Sigmoid colon (tissue), 7 donors: ENCODE measurements at places on chromosomes 12 and 14. TPM values are rescaled to one million over a fixed set of nuclear protein-coding genes. Genes with fewer than 3 reads are reported as not detected.

Gene TMBIM4
- 200 TPM for total RNA-seq

GRCh38 chr12:54001283-54002187 is 1.6 kb downstream of the HOXC9 start:
- no peak overlapping the region for H3K27ac ChIP-seq
- peaks cover 90% of the 10 kb centered on the region for H3K27me3 ChIP-seq
- H3K4me3 ChIP-seq, result no peak overlapping the region
- H3K36me3 ChIP-seq, result no peaks in the 10 kb centered on the region

GRCh38 chr12:131721548-131721947 is 10.7 kb downstream of the SFSWAP start:
- H3K4me3 ChIP-seq, result no peak overlapping the region
- H3K27me3 ChIP-seq, result no peaks in the 10 kb centered on the region
- no peak overlapping the region for H3K27ac ChIP-seq
- H3K36me3 ChIP-seq, result peaks cover 21% of the 10 kb centered on the region

Gene MSRB3
- 224 TPM for total RNA-seq

Gene RAB5B
- total RNA-seq, result 92.8 TPM

Gene RNASE1
- total RNA-seq, result 581 TPM

- H3K27ac ChIP-seq, result no peak overlapping the region
- no peaks in the 10 kb centered on the region for H3K27me3 ChIP-seq
- H3K4me3 ChIP-seq, result no peak overlapping the region
- H3K36me3 ChIP-seq, result no peaks in the 10 kb centered on the region
Measured at GRCh38 chr12:31057671-31058070, 16.0 kb upstream of the DDX11 start.

- no peak overlapping the region for H3K4me3 ChIP-seq
- no peaks in the 10 kb centered on the region for H3K4me1 ChIP-seq
- DNase-seq, result no peak
- no peaks in the 10 kb centered on the region for H3K27me3 ChIP-seq
- no peaks in the 10 kb centered on the region for H3K36me3 ChIP-seq
Measured at GRCh38 chr12:93776581-93777018, 99.4 kb downstream of the CRADD start.

Gene ZFYVE26
- 20.6 TPM for total RNA-seq

DNA sequence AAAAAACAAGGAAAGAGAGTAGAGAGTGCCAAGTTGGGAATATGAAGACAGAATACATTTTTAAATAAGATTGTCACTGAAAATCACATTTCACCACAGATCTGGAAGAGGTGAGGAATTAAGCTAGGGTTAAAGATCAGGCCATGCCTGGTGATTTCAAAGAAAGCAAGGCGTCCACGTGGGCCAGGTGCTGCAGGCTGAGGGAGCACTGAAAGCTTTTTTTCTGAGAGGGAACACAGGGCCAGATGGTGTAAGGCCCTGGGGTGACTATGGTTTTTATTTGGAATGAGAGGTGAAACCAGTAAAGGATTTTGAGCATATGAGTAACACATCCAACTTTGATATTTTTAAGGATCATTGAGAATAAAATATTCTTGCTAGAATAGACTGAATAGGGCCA is 20.9 kb downstream of the SYT1 start:
- H3K4me3 ChIP-seq, result no peak overlapping the region

- no peak overlapping the region for H3K4me3 ChIP-seq
- no peak for DNase-seq
- H3K27ac ChIP-seq, result no peak overlapping the region
- no peaks in the 10 kb centered on the region for H3K27me3 ChIP-seq
- H3K4me1 ChIP-seq, result no peaks in the 10 kb centered on the region
Measured at GRCh38 chr14:62234849-62235248, 472.6 kb downstream of the SNAPC1 start.

Gene CLEC14A
- 18.3 TPM for total RNA-seq

Gene PPP4R4
- total RNA-seq, result 0.71 TPM

DNA sequence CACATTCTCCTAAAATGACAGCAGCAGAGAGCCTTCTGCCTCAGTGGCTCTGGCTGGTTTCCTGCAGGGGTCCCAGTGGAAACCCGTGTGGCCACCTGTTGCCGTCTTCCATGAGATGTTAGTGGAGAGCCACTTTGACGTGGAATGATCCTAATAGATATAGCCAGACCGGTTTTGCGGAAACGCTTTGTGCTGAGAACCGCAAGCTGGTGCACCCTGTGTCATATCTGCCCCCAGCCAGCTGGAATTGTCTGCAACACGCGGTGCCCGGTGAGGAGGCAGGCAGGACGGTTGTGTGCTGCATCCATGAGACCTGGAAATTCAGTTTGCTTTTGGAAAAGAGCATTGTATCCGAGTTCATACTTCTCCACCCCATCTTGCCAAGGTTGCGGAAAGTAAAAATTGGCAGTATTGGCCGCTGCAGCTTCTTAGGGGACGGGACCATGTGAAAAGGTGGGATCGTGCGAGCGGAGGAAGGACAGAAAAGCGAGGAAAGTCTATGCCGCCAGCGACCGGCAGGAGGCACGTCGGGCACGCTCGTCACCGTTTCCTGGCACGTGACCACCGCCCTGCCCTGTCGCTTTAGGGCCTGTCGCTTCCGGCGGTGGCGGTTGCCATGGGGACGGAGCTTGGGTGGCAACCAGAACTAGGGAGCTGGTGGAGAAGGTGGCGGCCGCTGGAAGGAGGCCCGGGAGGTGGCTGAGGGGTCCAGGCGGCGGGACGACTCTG is at the start of gene CFAP251:
Gene CFAP251 (plus strand): TSS at position 643 of the 729 bp plus-strand sequence. CDS start 2,714 bp downstream, outside the sequence.
- H3K27me3 ChIP-seq, result no peaks in the 10 kb centered on the region
- peak within 1 kb of the TSS; percentile 51 for H3K4me3 ChIP-seq
- H3K4me1 ChIP-seq, result peaks cover 8% of the 10 kb centered on the region

GRCh38 chr14:35320472-35320871 is 28.3 kb downstream of the PSMA6 start:
- no peak for DNase-seq
- H3K36me3 ChIP-seq, result peaks cover 35% of the 10 kb centered on the region
- no peaks in the 10 kb centered on the region for H3K27me3 ChIP-seq
- H3K27ac ChIP-seq, result no peak overlapping the region
- H3K4me3 ChIP-seq, result no peak overlapping the region

Gene ASIC1
- total RNA-seq, result 6.9 TPM

GRCh38 chr12:3107954-3108353 is 30.8 kb downstream of the TSPAN9 start:
- no peaks in the 10 kb centered on the region for H3K36me3 ChIP-seq
- H3K27me3 ChIP-seq, result no peaks in the 10 kb centered on the region
- H3K27ac ChIP-seq, result no peak overlapping the region
- no peak overlapping the region for H3K4me3 ChIP-seq
- H3K4me1 ChIP-seq, result no peaks in the 10 kb centered on the region

GRCh38 chr12:96907671-96908422 is 790 bp downstream of the NEDD1 start:
- no peaks in the 10 kb centered on the region for H3K36me3 ChIP-seq
- no peaks in the 10 kb centered on the region for H3K27me3 ChIP-seq
- DNase-seq, result no peak
- peak overlapping the region; percentile 97 for H3K4me3 ChIP-seq
- peak overlapping the region; percentile 92 for H3K27ac ChIP-seq

- H3K4me1 ChIP-seq, result no peaks in the 10 kb centered on the region
- H3K27ac ChIP-seq, result no peak overlapping the region
- peak; percentile 14 for DNase-seq
- H3K4me3 ChIP-seq, result no peak overlapping the region
Measured at GRCh38 chr12:53719649-53720048, 7.6 kb downstream of the CALCOCO1 start.

GRCh38 chr12:104605685-104606084 is 148.9 kb downstream of the CHST11 start:
- peak; percentile 83 for DNase-seq
- H3K36me3 ChIP-seq, result no peaks in the 10 kb centered on the region
- H3K4me1 ChIP-seq, result peaks cover 2% of the 10 kb centered on the region
- no peaks in the 10 kb centered on the region for H3K27me3 ChIP-seq
- no peak overlapping the region for H3K27ac ChIP-seq
- no peak overlapping the region for H3K4me3 ChIP-seq

- no peaks in the 10 kb centered on the region for H3K27me3 ChIP-seq
- no peaks in the 10 kb centered on the region for H3K36me3 ChIP-seq
- DNase-seq, result no peak
- H3K4me3 ChIP-seq, result no peak overlapping the region
- peak overlapping the region; percentile 67 for H3K27ac ChIP-seq
Measured at GRCh38 chr12:121765573-121765972, 27.9 kb downstream of the RHOF start.

Gene NRXN3
- 40.7 TPM for total RNA-seq

DNA sequence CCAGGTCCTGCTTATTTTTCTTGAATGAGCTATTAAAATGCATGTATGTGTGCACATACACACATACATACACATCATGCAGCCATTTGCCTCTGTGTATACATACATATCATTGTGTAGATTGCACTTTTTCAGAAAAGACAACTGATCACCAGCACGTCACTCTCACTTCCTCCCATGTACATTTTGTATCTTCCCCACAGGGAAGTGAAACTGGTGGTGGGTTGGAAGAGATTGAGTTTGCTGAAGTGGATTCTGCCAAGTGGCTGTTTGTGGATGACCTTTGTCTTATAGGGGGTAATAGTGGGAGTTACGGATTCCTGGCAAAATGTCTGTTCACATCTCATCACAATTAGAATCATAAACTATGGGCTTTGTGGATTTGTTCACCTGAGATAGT is 448.6 kb downstream of the RAD51B start:
- peak overlapping the region; percentile 69 for H3K27ac ChIP-seq
- H3K4me1 ChIP-seq, result peaks cover 59% of the 10 kb centered on the region
- H3K4me3 ChIP-seq, result no peak overlapping the region

DNA sequence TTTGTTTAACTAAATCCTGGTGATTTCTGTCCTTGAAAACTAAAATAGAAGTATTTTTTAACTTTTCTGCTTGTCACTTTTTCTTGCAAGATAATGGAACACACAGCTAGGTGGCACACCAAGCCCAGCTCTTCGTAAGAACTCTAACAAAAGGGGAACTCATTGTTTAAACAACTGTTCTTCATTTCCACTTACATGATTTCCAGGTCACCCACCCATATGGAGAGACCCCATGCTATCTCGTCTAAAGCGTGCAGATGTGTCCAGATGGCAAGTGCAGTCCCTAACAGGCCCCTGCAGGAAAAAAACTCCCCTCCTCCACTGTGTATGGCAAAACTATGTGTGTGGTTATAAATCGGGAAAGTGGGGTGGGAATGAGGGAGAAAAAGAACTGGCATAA is 43.3 kb upstream of the NT5DC3 start:
- H3K4me3 ChIP-seq, result no peak overlapping the region
- no peaks in the 10 kb centered on the region for H3K4me1 ChIP-seq
- H3K27ac ChIP-seq, result no peak overlapping the region
- H3K27me3 ChIP-seq, result no peaks in the 10 kb centered on the region
- H3K36me3 ChIP-seq, result no peaks in the 10 kb centered on the region
- DNase-seq, result no peak

DNA sequence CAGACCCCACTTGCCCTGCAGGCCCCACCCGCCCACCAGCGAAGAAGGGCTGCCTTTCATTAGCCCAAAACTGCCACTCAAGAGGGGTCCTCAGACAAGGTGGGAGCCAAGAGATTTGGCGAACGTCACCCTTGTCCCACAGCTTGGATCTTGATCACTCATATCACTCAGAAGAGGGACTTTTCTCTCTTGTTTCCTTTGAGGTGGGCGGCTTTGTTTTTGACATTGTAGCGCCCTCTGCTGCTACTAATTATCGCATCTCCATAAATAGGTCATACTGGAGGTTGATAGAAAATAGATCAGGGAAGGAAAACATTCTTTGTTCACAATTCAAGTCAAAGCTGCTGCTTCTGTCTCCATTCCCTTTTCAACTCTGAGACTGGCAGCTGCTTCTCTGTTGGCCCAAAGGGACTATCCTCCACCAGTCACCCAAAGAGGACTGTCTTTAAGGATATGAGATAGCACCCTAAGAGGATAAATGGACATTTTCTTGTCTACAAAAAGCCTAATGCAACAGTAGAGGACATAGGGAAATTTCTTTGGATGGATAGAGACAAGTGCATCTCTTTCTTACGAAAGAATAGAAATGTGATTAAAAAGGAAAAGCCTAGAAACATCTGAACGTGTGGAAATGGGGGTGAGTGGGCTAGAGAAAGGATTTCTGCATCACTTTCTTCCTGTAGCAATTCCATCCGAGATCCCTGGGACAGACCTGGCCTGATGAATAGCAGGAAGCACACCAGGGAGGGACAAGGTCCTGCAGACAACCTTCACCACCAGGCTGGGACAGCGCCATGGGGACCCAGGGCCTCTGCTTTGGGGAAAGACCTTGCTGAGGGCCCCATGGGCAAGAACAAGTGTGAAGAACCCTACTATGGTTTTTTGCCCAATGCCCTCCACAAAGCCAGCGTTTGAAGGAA is 115.8 kb downstream of the DAD1 start:
- H3K4me1 ChIP-seq, result peaks cover 27% of the 10 kb centered on the region
- no peak overlapping the region for H3K4me3 ChIP-seq
- H3K27me3 ChIP-seq, result no peaks in the 10 kb centered on the region
- H3K27ac ChIP-seq, result no peak overlapping the region

DNA sequence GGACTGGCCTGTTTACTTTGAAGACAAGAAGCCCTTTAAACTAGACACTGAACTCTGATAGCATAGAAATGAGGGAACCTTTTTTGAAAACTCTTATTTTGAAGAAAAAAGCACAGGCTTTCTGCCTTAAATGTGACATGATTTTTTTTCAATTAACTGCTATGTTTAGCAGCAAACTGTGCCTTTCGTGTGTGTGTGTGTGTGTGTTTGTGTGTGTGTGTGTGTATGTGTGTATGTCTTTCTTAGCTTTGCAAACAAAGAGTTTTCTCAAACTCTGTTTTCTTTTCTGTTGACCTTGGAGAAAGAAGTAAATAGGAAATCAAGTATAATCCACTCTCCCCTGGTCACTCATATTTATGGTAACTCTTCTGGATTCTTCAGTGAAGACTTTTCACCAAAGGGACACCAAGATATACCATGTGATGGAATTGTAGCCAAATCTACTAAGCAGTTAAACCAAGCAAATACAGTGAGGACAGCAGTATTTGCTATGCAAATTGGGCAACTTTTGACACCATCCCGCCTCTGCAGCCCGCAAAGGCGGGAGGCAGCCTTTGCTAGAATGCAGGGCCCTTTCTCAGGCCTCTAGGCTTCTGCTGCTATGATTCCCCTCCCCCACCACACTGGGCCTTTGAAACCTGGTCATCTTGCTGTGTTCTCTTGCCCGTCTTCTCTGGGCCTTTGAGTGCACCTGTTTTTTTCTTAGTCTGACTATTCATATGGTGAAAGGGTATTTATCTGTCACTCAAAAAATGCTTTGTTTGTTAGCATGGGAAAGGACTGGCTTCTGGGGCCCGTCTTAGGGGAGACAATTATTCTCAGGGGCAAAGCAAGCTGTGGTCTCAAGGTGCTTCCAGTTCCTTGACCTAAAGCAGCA is 107.9 kb downstream of the MYRFL start:
- no peak for DNase-seq
- H3K4me3 ChIP-seq, result no peak overlapping the region
- H3K4me1 ChIP-seq, result no peaks in the 10 kb centered on the region
- no peaks in the 10 kb centered on the region for H3K36me3 ChIP-seq
- no peak overlapping the region for H3K27ac ChIP-seq
